ENCODE measurements at places on chromosomes 5 and 9. TPM values are rescaled to one million over a fixed set of nuclear protein-coding genes. Genes with fewer than 3 reads are reported as not detected.

SMIM33 gene
- not detected for total RNA-seq

DNA sequence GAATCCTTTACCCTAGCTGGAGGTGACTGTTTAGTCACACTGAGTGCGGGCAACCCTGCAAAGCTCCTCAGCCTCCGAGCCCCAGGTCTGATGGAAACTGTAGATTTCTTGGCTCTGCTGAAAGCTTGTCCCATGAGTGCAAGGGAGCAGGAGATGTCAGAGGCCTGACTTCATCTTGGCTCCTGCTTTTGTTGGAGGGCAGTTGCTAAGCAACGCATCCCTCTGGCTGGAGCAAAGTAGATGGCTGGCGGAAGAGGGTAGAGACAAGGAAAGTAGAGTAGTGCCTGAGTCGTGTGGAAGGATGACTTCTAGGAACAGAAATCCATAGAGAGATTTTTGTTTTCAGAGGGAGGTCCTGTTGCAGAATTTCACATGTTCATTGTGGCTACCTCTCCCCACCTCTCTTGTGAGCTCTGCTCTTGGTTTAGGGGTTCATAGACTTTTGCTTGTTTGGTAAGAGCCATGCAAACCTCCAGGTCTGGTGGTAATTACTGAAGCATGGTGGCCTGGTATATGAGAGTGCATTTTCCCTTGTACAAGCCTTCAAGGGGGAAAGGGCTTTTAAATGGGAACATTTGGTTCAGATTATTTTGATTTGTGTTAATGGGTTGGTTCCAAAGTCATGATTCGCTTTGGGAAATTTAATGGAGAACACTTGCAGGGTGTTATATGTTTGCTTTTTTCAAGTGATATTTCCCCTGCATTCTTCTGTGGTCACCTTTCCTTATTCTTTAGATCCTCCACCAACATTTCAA, 71.5 kb downstream of the ARHGAP26 start:
- DNase-seq = peak; percentile 73

DNA sequence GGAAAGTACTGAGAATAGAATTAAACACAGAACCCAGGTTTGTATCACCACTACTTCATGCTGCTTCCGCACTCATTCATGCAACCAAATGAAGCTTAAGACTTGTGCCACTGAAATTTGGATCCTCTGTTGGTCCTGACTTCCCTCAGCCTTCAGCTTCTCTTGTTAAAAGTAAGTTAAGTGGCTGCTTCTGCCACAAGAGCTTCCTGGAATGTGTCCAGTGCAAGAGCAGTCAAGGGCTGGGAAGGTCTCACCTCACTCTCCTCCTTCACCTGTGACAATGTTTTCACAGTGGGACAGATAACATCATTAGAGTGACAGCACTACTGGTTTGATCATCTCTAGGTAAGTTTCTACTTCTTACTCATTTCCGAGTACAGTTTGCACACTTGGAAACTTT, 7.9 kb downstream of the SNCAIP start:
- no peak for DNase-seq

- DNase-seq = no peak
Measured at GRCh38 chr5:79774171-79774854, 84.7 kb downstream of the CMYA5 start.

DNA sequence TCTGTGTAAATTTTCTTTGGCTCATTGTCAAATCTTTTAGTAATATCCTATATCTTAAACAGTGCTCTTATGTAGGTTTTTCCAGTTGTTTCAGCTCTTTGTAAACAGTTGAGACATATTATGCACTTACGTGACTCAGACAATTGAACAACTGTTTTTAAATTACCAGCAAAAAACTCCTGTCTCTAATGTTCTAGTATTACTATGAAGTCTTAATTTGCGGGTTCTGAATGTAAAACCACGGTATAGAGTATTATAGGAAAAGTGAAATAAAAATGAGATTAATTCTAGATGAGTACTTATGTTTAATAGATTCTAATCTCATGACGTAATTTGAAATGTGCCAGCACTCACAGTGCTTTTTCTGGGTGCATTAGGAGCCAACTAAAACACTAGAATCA, 136.0 kb downstream of the GDNF start:
- DNase-seq = no peak

DNA sequence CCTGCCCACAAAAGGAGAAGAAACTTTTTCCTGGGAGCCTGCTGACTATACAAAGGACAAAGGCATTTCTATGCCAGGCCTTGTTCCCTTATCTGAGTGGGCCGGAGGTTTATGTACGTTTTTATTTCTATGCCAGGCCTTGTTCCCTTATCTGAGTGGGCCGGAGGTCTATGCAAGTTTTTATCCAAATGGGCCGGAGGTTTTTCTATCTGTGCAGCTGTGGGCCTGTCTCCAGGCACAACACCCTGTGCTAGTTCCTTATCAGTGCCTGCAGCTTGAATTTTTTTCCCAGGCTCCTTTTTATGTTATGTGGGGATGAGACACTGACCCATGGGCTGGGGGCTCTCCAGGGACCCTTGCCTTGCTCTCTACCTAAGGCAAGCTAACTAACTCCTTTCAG, 5.5 kb downstream of the SLC25A2 start:
- no peak for DNase-seq
